Stimulated activated CD4-positive, alpha-beta T cell treated with anti-CD3 and anti-CD28 coated beads, Interleukin-1b, Interleukin-23, amount 100 ng/mL, for 1 hour (primary cell): ENCODE measurements at places on chromosomes 4 and X.

DNA sequence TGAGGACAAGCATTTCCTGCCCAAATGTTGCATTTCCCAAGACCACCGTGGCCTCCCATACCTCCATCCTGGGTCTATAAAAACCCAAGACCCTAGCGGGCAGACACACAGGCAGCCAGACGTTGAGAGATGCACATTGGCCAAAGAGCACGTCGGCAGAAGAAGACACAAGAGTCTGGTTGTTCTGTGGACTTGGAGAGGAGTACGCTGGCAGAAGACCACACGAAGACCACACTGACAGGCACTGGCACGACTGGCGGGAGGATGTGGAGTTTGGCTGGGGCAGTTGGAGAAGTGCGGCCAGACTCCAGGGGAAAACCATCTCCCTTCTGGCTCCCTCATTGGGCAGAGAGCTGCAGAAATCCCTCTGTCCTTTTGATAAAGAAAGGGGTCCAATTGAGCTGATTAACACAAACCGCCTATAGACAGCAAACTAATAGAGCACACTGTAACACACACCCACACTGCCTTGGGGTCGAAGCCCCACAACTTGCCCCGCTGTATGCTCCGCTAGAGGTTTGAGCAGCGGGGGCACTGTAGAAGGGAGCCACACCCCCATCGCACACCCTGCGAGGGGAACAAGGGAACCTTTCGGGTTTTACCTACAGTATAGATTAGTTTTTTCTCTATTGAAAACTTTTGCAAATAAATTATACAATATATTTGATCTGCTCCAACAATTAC lies 376.7 kb upstream of the KLHL4 start:
- DNase-seq, result no peak

GRCh38 chr4:147865926-147866325 lies 134.0 kb downstream of the ARHGAP10 start:
- DNase-seq, result no peak

- no peak for DNase-seq
Measured at GRCh38 chr4:54484383-54484782, 173.4 kb upstream of the KIT start.

DNA sequence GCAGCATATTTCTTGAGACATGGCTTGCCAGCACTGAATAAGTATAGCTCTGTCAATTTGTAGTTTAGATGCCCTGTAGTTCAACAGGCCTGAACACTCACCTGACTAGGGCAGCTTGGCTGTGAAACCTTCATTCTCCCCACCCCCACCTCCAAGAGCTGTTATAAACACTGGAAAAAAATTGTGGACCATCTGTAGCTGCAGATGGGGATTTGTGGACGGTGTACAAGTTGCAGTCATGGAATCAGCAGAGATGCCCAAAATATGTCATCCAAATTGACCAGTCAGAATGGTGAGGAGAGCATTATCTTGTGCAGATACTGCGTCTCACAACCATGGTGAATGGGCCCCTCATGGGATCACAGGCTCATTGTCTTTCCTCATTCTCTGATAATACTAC lies 76.2 kb upstream of the PAQR3 start:
- DNase-seq, result no peak

GRCh38 chrX:7711167-7711566 lies 131.8 kb upstream of the VCX start:
- no peak for DNase-seq

GRCh38 chr4:26261405-26261804 lies 59.4 kb upstream of the RBPJ start:
- no peak for DNase-seq

DNA sequence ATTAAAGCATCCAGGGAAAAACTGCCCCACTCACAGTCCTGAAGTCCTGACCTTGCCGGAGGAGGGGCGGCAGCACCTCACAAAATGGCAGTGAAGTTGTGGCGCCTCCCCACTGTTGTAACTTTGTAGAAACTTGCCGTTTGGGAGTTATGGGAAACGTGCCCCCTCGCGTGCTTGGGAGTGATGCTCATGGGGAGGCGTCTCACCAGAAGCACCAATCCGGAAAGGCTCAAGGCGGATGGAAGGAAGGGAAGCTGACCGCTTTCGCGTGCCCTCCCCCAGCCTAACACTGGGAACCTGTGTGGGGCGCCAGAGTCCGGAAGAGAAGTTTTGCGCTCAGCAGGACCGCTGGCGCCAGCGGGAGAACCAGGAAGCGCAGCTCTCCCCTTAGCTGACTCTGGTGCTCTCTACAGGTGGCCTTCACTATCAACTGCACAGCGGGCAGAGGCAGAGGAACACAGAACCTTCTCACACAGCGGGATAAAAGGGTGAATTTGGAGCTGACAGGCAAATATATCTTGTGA lies at the start of the genes CT45A10 and SAGE1:
CT45A10 (minus strand) TSS at position 151 of the 524 bp plus-strand sequence. CDS start 8,100 bp downstream, outside the sequence.
SAGE1 (plus strand) TSS at position 423 of the 524 bp plus-strand sequence. CDS start 2,527 bp downstream, outside the sequence.
- no peak for DNase-seq

- DNase-seq, result no peak
Measured at GRCh38 chr4:72631296-72631695, 62.3 kb upstream of the ADAMTS3 start.
